Hypothalamus (tissue), 51 donors: ENCODE measurements at places on chromosomes 16 and 17.

- DNase-seq = no peak
Observed at GRCh38 chr16:67017421-67017750, 11.6 kb upstream of the CBFB start.

DNA sequence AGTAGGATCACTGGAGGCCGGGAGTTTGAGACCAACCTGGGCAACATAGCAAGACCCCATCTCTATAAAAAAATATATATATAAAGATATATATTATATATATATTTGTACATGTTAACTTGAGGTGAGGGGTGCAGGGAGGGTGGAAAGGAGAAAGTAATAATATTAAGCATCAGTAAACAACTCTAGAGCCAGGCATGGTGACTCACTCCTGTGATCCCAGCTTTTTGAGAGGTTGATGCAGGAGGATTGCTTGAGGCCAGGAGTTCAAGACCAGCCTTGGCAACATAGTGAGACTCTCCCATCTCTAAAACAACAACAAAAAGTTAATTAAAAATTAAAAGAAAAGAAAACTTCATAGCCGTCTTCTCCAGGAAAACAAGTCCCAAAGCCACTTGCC, 61.7 kb upstream of the SMURF2 start:
- no peak for DNase-seq

DNA sequence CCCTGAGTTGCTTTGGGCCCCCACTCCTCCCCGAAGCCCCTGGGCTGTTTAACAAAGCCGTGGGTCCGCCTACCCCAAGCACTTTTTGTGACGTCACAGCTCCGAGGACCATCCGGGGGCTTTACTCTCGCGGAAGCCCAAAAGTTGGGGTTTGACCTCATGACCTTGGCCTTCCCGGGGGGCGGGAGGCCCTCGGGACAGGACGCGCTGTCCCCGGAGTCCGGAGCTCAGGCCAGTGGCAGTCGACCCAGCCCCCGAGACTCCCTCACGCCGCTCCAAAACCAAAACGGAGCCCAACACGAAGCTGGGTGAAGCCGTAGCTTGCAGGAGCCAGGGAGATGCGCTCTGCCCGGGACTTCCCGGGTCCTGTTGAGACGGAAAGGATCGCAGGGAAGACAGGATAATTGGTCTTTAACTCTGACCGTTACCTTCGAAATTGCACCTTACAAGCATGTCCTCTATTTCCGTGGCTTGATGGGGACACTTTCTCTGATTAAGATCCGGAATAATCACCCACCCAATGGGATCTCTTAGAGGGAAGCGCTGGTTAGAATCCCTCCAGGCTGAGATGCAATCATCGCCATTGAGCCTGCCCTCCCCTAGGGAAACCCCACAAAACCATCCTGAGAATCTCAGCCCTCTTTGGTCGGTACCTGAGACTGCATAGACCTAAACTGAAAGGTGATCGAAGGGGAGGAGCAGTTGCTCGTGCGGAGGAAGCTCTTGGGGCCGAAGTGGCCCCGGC, 4.9 kb upstream of the SOX9 start:
- no peak for DNase-seq

DNA sequence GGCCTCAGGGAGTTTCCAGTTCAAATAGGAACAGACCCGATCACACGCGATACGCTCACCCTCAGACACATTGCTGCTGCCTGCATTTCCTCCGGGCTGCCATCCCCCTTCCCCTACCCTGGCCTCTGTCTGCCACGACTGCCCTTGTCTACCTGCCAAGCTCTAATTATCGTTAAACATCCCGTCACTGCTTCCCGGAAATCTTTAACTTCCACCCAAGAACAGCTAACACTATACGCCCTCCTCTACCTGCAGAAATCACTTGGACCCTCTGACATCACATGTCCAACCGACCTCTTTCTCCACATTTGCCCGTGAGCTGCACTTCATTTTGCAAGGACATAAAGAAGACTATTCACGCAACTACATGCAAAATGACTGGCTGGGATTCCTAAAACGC, 40.4 kb downstream of the ABAT start:
- DNase-seq = no peak

DNA sequence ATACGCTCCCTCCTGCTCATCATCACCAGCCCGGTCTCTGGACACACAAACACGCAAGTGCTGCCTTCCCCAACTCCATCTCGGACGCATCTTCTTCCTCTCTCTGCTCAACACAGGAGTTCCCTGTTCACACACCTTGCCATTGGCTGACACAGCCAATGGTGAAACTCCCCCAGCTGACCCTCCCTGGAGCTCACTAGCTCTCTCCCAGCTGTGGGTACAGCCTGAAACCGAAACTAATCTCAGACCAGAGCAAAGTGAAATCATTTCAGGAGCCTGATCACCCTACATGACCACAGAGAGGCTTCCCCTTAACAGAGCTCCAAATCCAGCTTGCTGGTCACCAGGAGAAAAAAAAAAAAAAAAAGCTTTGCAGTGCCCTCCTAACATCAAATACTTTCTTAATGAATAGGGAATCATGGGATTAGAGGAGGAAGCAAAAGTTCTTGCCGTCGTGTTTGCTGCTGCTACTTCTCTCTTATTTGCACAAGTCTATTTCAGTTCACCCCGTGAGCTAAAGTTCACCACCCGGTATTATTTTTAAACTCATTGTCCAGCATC, 8.3 kb downstream of the CUEDC1 start:
- no peak for DNase-seq

- peak; percentile 76 for DNase-seq
Observed at GRCh38 chr17:77884019-77884418, 74.5 kb upstream of the TNRC6C start.

DNA sequence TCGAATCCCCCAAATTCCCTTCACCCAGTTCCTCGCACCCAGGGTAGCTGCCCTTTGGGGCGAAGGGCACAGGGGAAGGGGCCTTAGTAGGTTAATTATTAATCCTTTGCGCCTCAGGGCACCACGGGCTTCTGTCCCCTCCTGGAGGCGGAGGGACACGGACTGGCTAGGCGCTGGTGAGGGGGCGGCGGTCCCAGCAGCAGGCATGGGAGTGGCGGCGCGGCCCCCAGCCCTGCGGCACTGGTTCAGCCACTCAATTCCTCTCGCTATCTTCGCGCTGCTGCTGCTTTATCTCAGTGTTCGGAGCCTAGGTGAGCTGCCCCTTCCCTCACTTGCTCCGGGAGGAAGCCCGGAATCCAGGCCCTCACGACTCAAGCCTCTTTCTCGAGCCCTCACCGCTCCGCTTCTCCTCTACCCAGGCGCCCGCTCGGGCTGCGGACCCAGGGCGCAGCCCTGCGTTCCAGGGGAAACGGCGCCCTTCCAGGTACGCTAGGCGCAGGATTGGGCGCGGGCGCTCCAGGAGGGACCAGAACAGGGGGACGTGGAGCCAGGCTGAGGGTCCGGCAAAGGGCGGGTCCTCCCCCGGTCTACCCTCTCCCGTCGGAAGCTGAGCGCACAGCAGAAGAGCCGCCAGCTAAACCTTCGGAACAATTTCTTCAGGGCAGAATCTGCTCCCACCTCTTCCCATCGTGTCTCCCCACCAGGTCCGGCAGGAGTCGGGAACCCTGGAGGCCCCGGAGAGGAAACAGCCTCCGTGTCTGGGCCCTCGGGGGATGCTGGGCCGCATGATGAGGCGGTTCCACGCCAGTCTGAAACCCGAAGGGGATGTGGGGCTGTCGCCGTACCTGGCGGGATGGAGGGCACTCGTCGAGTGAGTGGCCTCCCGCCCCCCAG, at the start of gene GLTPD2:
TSS of gene GLTPD2 (plus strand) at position 158 of the 894 bp plus-strand sequence. CDS start at position 206, 48 bp downstream.
- no peak for DNase-seq
